ENCODE measurements at places on chromosomes 7 and 10.
A peak's percentile ranks its signal among the peaks of the same experiment; 100 is the strongest.

GRCh38 chr7:82376739-82377138, 66.8 kb downstream of the CACNA2D1 start:
- DNase-seq, result no peak

- peak; percentile 50 for DNase-seq
Observed at GRCh38 chr7:142478479-142479220, 220.8 kb upstream of the PRSS58 start.

DNA sequence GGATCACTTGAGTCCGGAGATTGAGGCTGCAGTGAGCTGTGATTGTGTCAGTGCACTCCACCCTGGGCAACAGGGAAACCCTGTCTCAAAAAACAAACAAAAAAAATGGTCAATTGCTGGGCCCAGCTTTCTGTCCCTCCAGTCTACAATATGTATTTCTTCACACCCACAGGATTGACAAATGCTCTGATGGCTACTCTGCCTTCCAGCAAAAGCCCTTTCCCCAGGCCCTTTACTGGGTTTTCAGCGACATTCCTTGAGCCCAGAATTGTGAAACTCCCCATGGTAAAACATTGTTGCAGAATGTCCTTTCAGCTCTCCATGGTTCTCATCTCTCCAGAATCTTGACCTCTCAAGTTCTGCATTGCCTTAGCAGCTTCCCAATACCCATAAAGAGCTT, 23.7 kb upstream of the TNKS2 start:
- no peak for DNase-seq

DNA sequence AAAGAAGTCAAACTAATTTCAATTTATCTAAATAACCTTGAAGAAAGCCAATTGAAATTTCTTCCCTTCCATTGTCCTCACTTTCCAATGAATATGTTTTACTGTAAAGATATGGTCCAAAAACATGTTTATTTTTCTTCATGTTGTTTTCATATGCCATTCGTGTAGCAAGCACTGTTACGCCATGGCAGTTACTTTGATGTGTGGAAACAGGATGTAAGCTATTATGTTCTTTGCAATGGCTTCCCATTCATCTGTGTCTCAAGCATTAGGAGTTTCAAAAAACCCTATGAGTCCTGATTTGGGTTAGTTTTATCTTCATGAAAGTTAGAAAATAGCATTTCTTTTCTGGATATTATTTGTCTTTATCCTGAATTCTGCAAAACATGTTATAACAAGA, 31.0 kb downstream of the GPR141 start:
- DNase-seq, result peak; percentile 92

- no peak for DNase-seq
Observed at GRCh38 chr7:151011097-151011409, 13.2 kb downstream of the ATG9B start.

GRCh38 chr10:113095419-113096127, 145.5 kb downstream of the TCF7L2 start:
- no peak for DNase-seq
